Activated CD4-positive, CD25-positive, alpha-beta regulatory T cell (primary cell): ENCODE measurements at places on chromosomes 12 and 14.

DNA sequence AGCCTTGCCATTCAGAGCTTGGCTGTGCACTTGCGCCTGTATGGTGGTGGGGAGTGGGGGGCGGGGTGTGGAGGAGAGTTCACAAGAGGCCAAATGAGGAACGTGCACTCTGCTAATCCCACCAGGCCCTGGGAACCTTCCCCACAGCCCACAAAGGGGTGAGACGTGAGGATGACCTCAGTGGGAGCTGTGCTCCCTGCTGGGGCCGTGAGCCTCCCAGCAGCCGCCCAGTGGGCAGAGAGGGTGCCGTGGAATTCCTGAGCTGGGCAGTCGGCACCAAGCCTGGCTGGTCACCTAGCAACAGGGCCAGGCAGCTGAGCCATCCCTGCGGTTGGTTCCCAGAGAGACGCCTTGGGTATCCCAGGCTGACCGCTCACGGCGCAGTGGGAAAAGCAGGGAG, 53.7 kb downstream of the CCNK start:
- DNase-seq = no peak

DNA sequence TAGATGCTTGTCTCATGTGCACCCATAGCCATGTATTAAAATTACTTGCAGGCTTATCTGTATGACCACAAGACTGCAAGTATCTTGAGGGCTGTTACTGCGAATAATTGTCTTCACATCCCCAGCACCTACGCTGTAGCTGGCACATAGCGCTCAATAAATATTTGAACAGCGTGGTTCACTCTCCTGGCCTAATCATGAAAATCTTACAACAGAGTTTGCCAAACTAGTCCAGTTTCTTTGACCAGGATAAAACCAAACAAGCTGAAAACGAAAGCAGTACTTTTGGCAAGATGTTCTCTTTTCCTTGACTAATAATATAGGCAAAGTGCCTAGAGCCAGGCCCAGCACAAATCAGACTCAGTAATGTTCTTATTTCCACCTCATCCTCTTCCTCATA, 106.7 kb downstream of the RPS29 start:
- DNase-seq = no peak

- no peak for DNase-seq
Measured at GRCh38 chr12:31517994-31518393, 72.9 kb downstream of the DENND5B start.

DNA sequence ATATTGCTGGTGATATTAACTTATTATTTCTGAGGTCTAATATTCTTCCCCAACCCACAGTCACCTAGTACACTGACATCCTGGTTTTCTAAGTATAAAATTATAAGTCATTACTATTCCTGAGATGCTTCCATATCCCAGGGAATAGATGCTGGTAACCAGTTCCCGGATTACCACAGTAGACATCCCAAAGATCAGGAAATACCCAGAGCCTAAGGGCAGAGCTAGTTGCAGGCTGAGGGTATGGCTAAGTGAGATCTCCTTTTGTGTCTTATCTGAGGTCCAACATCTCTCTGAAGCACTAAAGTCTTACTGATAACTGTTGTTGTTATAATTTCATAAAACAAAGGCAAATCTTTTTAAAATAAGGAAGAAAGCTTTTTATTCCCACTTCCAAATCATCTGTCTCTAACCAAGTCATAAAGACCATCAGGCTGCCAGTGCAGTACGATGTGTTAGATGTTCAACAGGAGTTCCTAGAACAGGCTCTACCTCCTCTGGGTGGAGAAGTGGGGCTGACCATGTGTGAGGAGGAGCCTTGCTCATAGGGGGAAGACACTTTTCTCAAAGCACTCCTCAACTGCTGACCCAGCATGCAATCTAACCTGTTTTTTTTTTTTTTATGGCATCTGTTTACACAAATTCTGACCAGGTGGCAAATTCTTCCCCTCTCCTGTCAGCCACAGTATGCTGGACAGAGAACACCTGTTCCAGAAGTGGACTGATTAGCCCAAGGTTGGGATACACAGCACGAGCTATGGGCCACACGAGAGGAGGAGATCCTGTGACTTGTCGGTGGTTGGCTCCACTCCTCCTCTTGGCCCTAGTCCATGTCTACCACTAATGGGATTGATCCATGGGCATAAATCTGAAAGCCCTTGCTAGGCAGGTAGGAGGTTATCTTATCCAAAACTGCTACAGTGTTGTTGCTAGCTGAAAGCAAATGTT, 16.1 kb upstream of the GRIP1 start:
- no peak for DNase-seq

- DNase-seq = no peak
Measured at GRCh38 chr14:104427131-104427851, 152.3 kb upstream of the C14orf180 start.

GRCh38 chr14:30596935-30597334, 25.2 kb upstream of the SCFD1 start:
- DNase-seq = no peak

DNA sequence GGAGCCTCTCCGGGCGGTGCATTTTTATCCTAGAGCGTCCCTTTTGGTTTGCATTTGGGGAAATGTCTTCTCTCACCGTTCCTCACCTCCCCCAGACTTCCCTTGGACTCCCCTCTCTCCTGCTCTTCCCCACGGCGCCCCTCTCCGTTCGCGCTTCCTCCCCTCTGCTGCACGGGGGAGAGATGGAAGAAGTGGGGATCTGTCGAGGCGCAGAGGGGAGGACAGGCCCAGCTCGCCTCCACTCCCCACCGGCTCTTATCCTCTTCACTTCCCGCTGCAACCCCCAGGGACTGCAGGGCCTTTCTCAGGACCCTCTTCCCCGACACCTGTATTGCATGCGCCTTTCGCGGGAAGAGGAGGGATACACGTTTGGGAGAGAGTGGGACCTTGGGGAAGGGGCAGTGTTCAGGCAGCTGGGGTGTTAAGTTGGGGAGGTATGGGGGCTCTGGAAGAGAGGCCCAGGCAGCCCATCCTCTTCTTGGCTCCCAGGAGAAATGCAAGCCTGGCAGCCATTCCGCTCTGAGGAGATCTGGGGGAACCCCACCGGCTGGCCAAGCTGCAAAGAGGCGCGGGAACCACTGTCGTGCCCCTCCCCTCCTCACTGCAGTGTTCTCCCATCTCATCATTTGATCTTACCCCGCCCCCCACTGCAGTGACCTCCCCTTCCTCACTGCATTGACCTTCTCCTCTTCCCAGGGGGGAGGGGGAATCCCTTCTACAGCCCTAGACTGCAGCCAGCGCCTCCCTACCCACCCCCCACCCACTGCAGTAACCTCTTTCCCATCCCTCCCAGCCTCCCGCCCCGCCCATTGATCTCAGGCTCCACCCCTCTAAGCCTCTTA, 788 bp downstream of the ENO2 start:
- no peak for DNase-seq

GRCh38 chr12:88377973-88378372, 202.3 kb downstream of the KITLG start:
- no peak for DNase-seq

DNA sequence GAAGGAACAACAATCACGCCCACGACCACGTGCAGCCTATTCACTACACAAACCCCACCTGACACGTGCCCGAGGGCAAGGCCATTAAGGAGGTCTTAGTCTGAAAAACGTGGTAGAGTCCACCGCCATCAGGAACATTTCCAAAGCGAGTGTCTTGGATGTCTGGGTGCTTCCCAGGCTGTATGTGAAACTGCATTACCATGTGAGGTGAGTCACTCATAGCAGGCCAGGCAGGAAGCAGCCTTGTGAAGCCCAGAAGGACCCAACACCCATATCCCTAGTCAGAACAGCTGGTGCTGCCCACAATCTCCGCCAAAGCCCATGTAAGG, 3.3 kb upstream of the KRT79 start:
- DNase-seq = no peak

- DNase-seq = no peak
Measured at GRCh38 chr12:58920102-58920960, at the start of gene LRIG3. LRIG3 (minus strand) TSS chr12:58920504; CDS start chr12:58920235, 269 bp downstream.

GRCh38 chr12:109770861-109771670, 57.4 kb downstream of the FAM222A start:
- no peak for DNase-seq

- DNase-seq = no peak
Measured at GRCh38 chr12:109767991-109768900, 54.6 kb downstream of the FAM222A start.

GRCh38 chr14:72625689-72626088, 268.2 kb downstream of the DPF3 start:
- DNase-seq = no peak

DNA sequence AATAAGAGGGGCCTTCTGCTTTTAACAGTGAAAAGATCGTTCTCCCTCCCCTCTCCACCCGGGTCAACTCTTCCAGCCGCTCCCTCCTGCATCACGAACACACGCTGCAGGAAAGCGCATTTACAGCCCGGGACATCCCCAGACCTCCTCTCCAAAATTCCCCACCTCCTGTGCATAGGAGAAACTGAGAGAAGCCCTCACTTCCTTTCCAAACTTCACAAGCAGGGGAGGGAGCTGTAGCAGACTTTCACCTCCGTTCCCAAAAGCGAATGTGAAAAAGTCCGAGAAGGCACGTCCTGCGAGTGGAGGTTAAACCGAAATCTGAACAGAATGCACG, 513 bp downstream of the BCAT1 start:
- no peak for DNase-seq

DNA sequence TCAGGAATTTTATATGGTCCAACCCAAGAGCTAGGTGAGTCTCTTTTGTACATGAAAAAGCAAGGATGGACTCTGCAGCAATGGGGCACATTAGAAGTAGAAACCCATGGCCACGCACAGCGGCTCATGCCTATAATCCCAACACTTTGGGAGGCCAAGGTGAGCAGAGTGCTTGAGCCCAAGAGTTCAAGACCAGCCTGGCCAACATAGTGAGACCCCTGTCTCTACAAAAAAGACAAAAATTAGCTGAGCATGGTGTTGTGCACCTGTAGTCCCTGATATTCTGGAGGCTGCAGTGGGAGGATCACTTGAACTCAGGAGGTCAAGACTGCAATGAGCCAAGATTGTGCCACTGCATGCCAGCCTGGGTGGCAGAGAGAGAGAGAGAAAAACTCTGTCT, 128.7 kb upstream of the PLEKHA5 start:
- no peak for DNase-seq

- no peak for DNase-seq
Measured at GRCh38 chr12:111642681-111643426, 42.9 kb downstream of the BRAP start.
